Omental fat pad (tissue), 4 donors: ENCODE measurements at places on chromosomes 2 and 18. TPM values are rescaled to one million over a fixed set of nuclear protein-coding genes. Genes with fewer than 3 reads are reported as not detected.

DNA sequence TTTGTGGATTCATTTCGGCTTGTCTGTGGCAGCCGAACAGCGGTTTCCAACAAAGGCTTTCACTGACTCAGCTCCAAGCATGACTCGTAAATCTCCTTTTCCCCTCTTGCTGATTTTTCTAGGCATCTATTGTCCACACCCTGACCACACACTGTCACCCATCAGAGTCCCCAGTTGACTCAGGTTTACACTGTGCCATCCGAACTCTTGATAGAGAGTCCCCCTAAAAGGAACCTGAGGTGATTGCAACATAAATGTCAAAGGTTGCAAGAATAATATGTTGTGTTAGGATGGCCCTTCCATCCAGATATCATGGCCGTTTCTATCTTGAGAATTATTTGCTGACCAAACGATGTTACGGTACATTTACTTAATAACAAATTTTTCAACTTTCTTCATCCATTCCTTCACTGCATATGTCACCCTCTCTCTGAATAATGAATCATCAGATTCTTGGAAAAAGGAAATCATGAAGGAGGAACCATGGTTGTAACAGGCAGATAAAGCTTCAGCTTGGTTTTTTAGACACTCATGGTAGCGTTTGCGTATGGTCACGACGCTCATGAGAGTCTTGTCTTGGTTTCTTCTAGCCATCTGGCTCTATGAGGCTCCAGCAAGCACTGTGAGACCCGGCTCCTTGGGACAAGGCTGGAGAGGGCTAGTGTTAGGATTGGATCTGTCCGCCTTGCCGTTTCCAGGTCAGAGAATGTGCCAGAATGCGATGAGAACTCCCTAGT lies 72.1 kb downstream of the NPAS2 start:
- no peak for DNase-seq

GRCh38 chr18:34643989-34644388 lies 66.1 kb upstream of the DTNA start:
- no peak for DNase-seq

DNA sequence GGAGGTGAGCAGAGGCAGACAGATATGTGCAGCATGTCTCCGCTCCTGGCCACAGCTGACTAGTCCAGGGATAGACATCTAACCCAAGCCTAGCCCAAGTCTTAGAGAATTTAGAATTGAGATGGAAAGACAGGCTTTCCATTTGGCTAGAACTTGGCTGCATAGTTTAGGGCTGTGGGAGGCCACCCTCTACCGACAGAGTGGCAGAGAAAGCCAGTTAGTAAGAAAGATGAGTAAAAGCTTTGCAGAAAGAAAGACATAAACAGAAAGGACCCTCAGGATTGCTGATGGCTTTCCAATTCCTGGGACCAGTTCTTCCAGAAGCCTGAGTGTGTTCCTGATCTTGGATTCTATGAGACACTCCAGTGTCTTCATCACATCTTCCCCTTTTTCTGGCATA lies 62.1 kb downstream of the DYM start:
- no peak for DNase-seq

DNA sequence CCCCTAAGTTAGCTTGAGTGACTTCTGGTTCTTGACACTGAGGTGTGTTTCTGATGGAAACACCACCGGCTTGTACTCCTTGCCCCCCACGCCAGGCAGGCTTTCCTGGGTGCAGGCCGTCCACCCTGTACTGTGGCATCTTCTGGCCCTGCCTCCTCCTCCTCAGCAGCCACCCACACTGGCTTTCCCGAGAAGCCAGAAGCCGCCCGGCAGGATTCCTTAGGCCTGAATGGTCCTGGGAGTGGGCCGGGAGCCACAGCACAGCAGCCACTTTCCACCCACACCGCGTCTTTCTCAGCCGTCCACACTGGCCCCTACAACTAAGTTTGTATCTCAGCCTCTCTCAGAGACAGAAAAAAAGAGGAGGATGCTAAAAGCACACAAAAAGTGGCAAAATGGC lies 2.1 kb upstream of the HSBP1L1 start:
- DNase-seq, result no peak

Gene CHRNA1
- not detected for total RNA-seq

Gene MARCHF4
- total RNA-seq, result not detected
